Stimulated activated CD4-positive, alpha-beta T cell treated with anti-CD3 and anti-CD28 coated beads, Interleukin-1b, Interleukin-23, amount 100 ng/mL, for 1 hour (primary cell): ENCODE measurements at places on chromosomes 5 and 9.

DNA sequence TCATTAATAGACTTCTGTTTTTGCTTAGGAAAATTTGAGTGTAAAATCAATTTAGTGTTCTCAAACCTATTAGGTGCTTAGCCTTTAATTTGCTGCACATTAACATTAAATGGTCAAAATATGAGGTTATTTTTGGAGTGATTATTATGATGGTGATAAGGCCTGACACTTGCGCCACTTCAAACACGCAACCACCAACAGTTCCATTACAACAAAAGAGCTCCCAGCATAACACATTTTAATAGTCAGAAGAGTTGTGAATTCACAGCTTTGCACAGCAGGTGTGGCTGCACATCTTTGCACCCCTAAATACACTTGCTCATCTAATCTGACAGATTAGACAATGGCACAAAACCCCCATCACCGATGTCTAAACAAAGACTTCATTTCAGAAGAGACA, 940.7 kb downstream of the NR2F1-AS1 start:
- DNase-seq = no peak

DNA sequence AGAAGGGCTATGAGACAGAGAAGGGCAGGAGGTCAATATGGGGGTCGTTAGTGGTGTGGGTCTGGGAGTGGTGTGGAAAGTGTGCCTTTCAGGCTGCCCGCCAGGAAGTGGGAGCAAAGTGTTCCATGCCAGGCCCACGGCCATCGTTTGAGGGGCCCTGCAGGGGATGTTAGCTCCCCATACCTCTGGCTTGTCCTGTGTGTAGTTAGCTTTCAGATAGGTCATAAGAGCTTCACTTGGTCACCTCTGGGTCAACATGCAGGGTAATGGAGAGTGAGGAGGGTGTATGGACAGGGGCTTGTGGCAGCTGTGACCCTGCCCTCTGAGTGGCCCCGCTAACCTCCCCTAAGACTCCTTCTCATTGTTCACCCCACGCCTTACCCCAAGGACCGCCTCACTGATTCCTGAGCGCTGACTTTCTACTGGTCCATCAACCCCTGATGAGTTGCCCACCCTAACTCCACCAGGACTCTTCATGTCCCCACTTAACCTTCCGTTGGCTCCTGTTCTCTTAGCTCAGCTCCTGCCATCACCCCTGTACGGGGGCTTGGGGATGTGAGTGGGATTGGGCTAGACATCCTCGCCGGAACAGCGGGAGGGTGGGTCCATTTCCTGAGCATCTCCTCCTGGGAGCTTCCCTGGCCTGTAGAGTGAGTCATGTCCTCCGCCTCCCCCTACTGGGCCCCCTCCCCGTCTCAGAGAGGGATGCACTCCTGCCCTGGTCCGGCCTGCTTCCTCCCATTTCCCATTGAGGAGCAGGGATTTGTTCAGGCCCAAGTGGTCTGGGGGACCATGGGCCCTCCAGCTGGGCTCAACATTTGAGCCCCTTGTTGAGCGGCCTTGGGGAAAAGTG, 125.7 kb downstream of the FGF18 start:
- DNase-seq = no peak

- no peak for DNase-seq
These were observed 28.3 kb downstream of the PRRX2 start for GRCh38 chr9:129693741-129694140.

DNA sequence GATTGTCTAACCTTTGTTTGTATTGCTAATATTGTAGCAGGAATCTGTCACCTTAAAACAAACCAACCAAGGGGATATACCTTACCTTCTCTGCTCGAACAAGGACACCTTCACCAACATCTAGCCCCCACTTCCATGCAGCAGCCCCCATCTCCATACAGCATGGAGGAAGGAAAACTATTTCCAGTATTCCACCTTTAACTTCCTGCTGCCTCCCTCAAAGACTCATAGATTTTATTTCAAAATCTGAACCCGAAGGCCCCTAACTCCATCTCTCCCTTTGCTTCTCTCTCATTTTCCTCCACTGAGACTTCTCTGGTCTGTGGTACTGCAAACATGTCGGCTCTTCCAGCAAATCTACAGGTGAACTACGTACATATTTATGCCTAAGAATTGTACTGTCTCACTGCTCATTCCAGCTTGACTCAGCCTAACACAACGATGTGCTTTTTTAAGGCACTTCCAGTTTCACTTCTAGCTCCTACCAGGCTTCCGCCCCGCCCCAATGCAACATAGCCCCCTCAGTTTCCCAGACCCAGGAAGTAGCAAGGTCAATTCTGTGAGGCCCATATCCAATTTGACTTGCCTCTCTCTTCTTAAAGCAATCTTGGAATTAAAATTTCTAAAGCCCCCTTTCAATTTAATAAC, 70.7 kb upstream of the RNF38 start:
- DNase-seq = no peak

DNA sequence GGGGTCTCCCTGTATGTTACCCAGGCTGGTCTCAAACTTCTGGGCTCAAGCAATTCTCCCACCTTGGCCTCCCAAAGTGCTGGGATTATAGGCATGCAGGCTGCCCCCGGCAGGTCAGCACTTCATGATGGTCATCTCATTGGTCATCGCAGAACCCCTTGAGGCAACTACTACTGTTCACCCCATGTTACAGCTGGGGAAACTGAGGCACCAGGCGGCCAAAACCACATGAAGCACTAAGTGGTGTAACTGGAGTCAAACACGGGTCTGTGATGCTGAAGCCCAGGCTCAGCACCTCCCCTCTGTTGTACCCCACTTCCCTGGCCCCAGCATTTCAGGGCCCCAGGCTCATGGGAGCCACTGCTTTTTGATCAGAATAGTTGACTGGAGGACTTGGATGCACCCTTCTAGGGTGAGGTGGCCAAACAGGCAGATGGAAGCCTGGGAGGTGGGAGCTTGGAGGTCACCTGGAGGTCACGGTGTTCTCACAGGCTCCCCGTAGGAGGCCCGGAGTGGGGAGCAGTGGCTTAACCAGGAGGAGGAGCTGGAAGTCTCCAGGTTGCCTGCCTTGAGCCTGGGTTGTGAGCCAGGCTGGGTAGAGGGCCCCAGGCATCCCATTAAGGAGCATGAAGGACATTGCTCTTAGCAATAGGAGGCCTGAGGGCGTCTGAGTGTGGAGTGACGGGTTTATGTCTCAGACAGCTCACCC, 57.3 kb upstream of the RPL26L1 start:
- DNase-seq = no peak

DNA sequence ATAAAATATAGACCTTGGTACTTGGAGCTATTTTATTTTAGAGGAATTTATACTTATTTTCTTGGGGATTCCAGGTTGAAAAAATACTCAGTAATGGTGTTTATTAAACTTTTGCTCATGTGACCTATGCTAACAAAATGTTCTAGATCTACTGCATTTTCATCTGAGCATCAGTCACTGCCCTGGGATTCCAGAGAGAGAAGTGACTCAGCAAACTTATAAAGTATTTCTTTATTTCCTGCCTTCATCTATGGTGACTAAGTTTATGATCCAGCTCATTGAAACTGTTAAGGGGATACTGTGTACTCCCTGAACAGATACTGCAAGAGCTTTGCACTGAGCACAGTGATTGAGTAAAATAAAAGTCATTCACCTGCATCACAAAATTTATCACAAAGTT, 298.5 kb upstream of the CDH18 start:
- no peak for DNase-seq

- no peak for DNase-seq
These were observed 132.0 kb downstream of the TRIM32 start for GRCh38 chr9:116819116-116819515.

DNA sequence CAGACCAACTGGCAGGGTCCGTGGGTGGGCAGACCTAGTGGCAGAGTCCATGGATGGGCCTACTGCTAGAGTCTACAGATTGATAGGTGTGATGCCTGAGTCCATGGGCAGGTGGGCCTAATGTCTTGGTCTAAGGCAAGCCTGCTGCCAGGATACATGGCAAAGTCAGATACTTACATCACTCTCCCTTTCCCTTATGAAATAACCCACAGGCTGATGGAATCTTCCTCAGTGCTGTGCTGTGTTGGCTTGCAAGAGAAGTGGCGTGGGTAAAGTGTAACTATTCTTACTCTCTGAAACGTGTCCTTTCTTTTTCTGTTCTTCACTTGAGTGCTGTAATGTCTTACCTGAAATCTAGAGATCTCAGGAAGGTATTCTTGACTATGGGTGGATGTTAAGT, 67.3 kb upstream of the ADRB2 start:
- DNase-seq = no peak

DNA sequence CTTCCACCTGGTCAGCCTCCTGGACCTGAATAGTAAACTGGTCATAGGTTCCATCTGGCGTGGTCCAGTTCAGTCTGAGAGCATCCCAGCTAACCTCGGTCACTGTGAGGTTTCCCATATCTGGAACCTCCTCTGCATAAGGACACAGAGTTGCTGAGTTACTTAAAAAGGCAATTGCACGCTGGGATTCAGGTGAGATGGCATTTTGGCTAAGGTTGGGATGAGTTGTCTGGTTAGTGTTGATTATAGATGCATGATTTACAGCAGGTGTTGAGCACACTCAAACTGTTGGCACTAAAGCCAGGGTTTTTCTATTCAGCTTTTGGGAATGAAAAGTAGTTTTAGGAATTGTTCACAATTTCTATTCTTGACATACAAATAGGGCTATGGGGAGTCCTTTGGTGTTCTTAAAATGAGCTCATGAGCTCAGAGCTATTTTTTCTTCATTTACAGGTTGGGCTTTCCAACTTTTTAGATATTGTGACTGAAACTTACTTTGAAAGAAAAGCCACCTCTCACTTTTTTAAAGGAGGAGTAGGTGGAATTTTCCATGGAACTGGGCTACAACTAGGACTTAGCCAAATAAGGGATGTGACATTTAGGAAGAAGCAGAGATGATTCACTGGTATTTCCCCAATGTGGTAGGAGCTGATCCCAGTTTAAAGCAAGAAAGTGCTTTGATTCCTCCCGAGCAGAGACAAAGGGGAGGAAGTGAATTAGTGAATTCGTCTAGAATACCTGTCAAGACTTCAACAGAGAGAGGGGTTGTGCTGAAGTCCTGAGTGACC, 54.7 kb downstream of the TNC start:
- DNase-seq = no peak

- DNase-seq = no peak
These were observed 46.3 kb downstream of the STC2 start for GRCh38 chr5:173281910-173282309.

GRCh38 chr5:84688566-84688965, 303.9 kb upstream of the EDIL3 start:
- no peak for DNase-seq

GRCh38 chr9:127142291-127142690, 19.9 kb upstream of the ANGPTL2 start:
- DNase-seq = no peak

DNA sequence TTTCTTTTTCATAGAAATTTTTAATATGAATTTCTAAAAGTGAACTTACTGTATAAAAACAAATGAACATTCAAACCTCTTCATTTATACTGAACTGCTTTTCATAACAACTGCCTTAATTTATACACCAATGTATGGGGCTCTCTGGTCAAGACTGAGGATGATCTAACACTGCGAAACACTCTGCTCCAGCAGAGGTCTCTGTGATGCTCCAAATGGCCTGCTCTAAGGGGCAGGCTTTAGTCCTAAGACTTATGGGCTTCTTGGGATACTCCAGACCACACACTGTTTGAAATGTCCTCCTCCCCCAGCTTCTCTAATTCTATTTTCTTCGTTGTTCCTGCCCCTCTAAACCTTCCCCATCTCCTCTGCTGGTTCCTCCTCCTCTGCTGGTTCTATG, 58.5 kb downstream of the LIFR start:
- no peak for DNase-seq

DNA sequence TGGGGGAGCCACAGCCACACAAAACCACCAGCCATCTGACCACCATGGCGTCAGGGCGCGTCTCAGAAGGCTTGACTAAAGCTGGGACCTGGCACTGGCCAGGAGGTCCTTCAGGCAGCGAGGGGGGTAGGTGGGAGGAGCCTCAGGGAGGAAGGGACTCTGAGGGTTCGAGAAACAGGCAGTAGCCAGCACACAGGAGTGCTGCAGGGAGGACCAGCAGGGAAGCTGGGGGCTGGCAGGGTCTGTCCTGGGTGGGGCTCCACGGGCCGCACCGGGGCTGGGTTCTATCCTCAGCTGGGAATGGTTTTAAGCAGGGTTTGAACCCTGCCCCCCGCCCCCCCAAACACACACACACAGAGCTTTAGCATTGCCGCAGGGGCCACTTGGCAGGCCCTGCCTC, 7.4 kb downstream of the FAM163B start:
- no peak for DNase-seq

DNA sequence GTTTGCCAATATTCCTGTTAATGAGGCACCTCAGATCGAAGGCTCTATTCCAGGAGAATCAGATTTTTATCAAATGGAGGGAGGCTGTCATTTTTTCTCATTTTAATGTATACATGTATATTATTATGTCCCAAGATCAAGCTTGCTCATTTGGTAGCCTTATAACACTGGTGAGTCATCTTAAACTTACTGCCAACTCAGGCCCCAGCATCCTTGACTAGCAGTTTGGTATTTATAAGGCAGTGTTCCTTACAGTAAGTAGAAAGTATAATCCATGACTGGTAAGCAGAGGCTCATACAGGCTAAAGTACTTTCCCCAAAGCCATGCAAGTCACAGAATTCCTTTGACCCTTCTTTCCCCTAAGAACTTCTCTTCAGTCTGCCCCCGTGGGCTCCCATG, 90.7 kb upstream of the NR3C1 start:
- no peak for DNase-seq
